GM12878 (cell line): ENCODE measurements at places on chromosomes 2 and 18.

- no peak for DNase-seq
Measured at GRCh38 chr2:133097666-133098065, 427.7 kb upstream of the LYPD1 start.

- no peak for DNase-seq
Measured at GRCh38 chr2:9939587-9940485, 11.7 kb upstream of the GRHL1 start.

DNA sequence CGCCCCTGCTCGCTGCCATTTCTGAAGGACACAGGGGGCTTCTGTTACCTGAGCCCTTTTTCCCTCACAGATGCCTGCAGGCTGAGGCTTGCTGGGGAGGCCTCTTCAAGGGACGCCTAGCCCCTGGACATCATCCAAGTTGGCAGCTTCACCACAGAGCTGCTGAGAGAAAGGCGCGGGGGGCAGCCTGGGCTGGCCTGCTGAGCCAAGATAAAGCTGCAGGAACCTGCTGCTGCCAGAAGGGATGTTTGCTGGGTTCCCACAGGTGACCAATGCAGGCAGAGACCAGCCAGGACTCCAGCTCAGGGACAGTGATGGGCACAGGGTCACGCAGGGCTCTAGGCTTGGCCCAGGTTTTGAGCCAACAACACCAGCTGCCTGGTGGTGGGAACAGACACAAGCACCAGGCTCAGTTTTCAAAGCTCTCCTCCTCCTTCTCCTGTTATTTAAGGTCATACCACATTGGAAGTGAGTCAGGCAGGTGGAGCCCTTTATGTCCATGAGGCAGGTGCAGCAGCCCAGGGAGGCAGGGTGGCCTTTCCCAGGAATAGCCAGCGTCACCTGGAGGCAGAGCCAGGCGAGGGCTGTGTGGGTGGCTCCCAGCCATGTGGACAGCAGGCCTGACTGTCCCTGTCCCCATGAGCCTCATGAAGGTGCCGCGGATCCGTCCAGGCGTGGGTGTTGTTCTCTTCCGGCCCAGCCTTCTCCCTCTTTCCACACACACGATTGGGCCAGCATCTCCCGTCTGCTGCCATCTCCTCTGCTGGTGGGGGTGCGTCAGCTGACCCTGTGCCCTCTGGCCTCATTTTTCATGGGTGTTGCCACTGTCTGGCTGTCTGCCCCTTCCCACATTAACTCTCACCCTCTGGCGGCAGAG lies 515.5 kb upstream of the MYT1L start:
- no peak for DNase-seq

- DNase-seq = no peak
Measured at GRCh38 chr2:139201516-139201915, 421.3 kb upstream of the NXPH2 start.

DNA sequence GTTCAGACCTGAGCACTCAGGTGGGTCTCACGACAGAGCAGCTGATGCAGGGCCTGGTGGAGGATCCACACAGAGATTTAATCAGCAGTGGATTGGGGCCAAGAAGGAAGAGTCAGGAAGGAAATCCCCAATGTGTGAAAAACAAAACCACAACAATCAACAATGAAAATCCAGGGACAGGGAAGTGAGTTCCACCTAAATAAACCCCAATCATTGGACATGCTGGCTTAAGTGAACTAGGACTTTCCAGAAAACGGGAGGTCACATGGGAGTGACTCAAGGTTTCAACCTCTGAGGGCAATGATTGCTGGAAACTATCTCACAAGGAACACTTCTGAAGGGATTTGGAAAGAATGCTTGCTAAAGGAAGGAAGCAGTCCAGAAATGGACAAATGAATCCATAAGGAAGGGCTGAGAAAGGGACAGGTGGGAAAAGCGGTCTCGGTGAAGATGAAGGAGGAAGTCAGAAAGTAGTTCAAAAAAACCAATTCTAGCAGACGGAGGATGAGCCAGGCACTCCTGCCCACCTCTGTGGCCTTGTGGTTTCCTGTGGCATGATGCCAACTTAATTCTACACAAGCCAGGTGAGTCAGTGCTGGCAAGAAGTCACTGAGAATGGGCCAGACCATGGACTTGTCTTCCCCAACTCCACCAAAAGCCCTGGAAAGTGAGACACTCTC lies 15.4 kb upstream of the XDH start:
- DNase-seq = no peak
